ENCODE measurements at places on chromosomes 7 and 10. TPM values are rescaled to one million over a fixed set of nuclear protein-coding genes. Genes with fewer than 3 reads are reported as not detected.

GRB10 gene
- polyA plus RNA-seq, result 35.2 TPM

FOXI2 gene
- not detected for polyA plus RNA-seq

SPDYE2B gene
- polyA plus RNA-seq, result not detected

SFR1 gene
- 7.1 TPM for polyA plus RNA-seq

ZNF365 gene
- 0.86 TPM for polyA plus RNA-seq

MCM10 gene
- polyA plus RNA-seq, result 0.07 TPM

TBC1D12 gene
- 3.9 TPM for polyA plus RNA-seq

DEPP1 gene
- polyA plus RNA-seq, result 32.5 TPM

CALHM3 gene
- not detected for polyA plus RNA-seq

ELOVL3 gene
- polyA plus RNA-seq, result 0.18 TPM

AKR1C3 gene
- polyA plus RNA-seq, result 40.3 TPM

ZNF467 gene
- polyA plus RNA-seq, result 6.6 TPM

ZNF425 gene
- 0.50 TPM for polyA plus RNA-seq

GPR15LG gene
- polyA plus RNA-seq, result not detected

CFAP69 gene
- polyA plus RNA-seq, result 2.3 TPM

GIMAP6 gene
- polyA plus RNA-seq, result 14.6 TPM

KIAA1217 gene
- polyA plus RNA-seq, result 14.6 TPM

AVL9 gene
- 6.1 TPM for polyA plus RNA-seq

CALN1 gene
- polyA plus RNA-seq, result not detected

GPC2 gene
- 0.38 TPM for polyA plus RNA-seq

CYP3A5 gene
- polyA plus RNA-seq, result 0.09 TPM

NOD1 gene
- polyA plus RNA-seq, result 8.6 TPM

HMX2 gene
- not detected for polyA plus RNA-seq

ZNF107 gene
- polyA plus RNA-seq, result 1.3 TPM

LIPM gene
- polyA plus RNA-seq, result not detected

ZNF12 gene
- 9.6 TPM for polyA plus RNA-seq

DIP2C gene
- 7.9 TPM for polyA plus RNA-seq

PLEKHA8 gene
- 1.7 TPM for polyA plus RNA-seq

NACAD gene
- 3.2 TPM for polyA plus RNA-seq

OR13A1 gene
- not detected for polyA plus RNA-seq

SPDYE2 gene
- polyA plus RNA-seq, result 0.09 TPM

TMEM225B gene
- 0.41 TPM for polyA plus RNA-seq

UPK3B gene
- polyA plus RNA-seq, result 0.23 TPM

TYW1B gene
- 1.9 TPM for polyA plus RNA-seq

LIPN gene
- not detected for polyA plus RNA-seq

HIBADH gene
- polyA plus RNA-seq, result 77.1 TPM

PTF1A gene
- polyA plus RNA-seq, result not detected

POM121C gene
- 12.6 TPM for polyA plus RNA-seq

C10orf105 gene
- 0.09 TPM for polyA plus RNA-seq

CDNF gene
- polyA plus RNA-seq, result 4.5 TPM

SKAP2 gene
- 5.5 TPM for polyA plus RNA-seq

FFAR4 gene
- 0.14 TPM for polyA plus RNA-seq

CPA2 gene
- 0.05 TPM for polyA plus RNA-seq

ITGB1 gene
- polyA plus RNA-seq, result 259 TPM

TRPV6 gene
- polyA plus RNA-seq, result not detected

PNLIP gene
- not detected for polyA plus RNA-seq

SUPV3L1 gene
- polyA plus RNA-seq, result 53.5 TPM

FBXO24 gene
- polyA plus RNA-seq, result 0.27 TPM

GSTO2 gene
- 0.43 TPM for polyA plus RNA-seq

GJD4 gene
- polyA plus RNA-seq, result not detected

PYROXD2 gene
- 7.9 TPM for polyA plus RNA-seq

SPDYE8 gene
- polyA plus RNA-seq, result not detected

NAT16 gene
- polyA plus RNA-seq, result not detected

INSYN2A gene
- 0.02 TPM for polyA plus RNA-seq

PCBD1 gene
- polyA plus RNA-seq, result 216 TPM

MYL10 gene
- polyA plus RNA-seq, result not detected

FOXP2 gene
- polyA plus RNA-seq, result 0.66 TPM

PTPRN2 gene
- polyA plus RNA-seq, result 1.9 TPM

PAX2 gene
- polyA plus RNA-seq, result not detected

AKR1B15 gene
- polyA plus RNA-seq, result 0.07 TPM

Measured in right cardiac atrium (tissue), 5 donors.